ENCODE measurements at places on chromosomes 4 and X.

GRCh38 chrX:45986971-45987370 lies 558.2 kb downstream of the ZNF674 start:
- no peak for DNase-seq

GRCh38 chr4:87806520-87806919 lies 7.2 kb downstream of the IBSP start:
- DNase-seq, result no peak

DNA sequence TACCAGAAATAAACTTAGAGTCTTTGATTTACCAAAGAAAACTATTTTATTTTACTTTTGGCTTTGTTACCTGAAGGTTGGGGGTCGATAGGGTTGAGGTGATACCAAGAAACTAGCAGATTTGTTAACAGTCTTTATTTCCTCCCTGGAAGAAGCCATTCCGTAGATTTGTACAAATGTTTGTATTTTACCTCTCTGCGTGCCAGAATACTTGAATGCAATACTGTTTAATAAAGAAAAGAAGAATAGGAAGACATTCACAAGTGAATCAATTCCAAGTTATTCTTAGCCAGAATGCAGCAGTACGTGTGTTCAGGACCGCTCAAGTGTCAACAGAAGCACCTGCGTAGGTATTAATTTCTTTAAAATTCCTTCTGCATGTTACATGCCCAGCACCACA lies 260.3 kb upstream of the TENM3 start:
- DNase-seq, result no peak

DNA sequence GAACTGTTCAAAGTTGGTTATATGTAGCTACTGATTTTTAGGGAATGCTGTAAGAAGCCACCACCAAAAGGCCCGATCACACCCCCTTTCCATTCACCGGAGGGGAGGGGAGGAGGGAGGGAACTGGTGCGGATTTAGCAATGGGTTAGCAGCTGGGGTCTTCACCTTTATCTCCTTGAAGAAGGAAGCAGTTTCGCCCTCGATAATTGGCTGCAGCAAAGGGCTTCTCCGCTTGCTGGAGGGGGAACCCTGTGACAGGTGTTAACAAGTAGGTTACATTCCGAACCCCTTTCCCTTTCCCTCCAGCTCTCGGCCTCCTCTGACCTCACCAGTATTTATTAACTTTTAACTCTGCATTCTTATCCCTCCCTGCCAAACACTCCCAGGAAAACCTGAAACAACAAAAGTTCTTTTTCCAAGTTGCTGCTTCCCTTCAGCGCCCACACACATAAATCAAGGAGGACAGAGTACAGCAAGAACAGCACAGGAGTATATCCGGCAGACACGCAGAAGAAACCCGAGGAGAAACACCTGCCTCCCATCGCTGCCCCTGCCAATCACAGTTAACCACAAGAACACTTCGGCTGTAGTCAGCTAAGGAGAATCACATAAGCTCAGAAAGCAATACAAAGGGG lies 39.8 kb upstream of the NAP1L5 start:
- DNase-seq, result no peak

- DNase-seq, result no peak
These were observed 65.4 kb upstream of the FAM9C start for GRCh38 chrX:13109817-13110216.

GRCh38 chr4:81652069-81652478 lies 180.4 kb upstream of the RASGEF1B start:
- DNase-seq, result no peak

- DNase-seq, result no peak
These were observed 915 bp upstream of the RAB33B start for GRCh38 chr4:139453041-139453370.

GRCh38 chr4:120498678-120499077 lies 423.8 kb downstream of the PRDM5 start:
- DNase-seq, result no peak

GRCh38 chr4:123617791-123618190 lies 221.2 kb downstream of the SPRY1 start:
- DNase-seq, result no peak

DNA sequence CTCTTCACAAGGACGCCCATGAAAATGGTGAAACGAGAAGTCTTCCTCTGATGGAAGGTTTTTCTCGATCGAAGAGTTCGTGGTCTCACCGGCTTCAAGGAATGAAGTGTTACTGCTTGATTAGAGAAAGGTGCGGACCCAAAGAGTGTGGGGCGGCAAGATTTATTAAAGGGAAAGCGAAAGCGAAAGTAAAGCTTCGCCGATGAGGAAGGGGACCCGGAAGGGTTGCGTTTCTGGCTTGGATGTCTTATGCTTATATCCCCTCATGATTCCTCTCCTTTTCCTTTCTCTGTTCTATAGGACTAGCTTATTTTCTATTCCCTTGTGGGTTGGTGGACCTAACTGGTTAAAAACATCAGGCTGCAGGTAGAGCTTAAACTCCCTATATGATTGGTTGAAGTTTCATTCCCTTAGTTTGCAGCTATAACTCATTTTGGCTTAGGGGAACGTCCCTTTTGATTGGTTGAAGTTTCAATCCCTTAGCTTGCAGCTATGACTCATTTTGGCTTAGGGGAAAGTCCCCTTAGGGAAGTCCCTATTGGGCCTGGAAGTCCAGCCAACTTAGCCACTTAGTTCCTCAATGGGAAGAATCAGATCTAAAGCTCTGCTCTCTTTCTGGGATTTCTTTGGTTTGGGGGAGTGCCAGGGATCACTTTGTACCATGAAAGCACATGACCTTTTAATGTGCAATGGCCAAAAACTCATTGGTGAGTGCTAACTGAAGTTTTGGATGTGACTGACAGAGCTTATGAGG lies 1025.0 kb upstream of the PCDH10 start:
- DNase-seq, result no peak

DNA sequence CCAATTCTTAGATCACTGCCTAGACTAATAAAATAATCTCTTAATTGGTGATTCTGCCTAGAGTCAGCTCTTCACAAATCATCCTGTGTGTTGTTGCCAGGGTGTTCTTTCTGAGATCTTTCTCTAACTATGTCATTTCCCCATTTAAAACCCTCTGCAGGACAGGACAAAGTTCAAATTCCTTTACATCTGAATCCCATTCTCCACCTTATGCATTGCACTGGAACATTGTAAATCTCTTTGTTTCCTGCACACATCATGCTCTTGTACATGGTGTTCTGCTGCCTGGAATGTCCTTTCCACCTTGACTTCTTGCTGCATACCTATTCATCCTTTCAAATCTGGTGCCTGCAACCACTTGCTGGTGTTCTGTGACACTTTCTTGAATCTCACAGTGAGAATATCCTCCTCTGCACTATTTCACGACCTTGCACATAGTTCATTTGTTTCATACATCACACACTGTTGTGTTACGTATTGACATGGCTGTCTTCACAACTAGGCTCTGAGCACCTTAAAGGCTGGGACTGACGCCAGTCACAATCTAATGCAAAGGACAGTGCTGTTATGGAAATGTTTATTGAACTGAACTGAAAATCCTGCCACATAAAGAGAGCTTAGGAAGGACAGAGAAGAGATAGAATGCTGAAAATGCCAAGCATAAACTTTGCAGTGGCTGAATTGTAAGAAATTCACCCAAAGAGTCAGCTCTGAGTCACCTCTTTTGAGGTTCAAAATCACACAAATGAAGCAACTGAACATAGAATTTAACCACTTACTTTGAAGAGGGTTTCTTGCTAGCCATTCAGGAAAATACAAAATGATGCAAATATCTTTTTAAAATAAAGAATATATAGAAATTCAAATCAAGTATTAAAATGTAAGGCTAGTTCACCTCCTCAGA lies 26.4 kb upstream of the SMIM14 start:
- DNase-seq, result no peak

- no peak for DNase-seq
These were observed 50.0 kb downstream of the RTL5 start for GRCh38 chrX:72081605-72082320.

GRCh38 chr4:155522201-155522600 lies 144.4 kb upstream of the GUCY1A1 start:
- DNase-seq, result no peak

DNA sequence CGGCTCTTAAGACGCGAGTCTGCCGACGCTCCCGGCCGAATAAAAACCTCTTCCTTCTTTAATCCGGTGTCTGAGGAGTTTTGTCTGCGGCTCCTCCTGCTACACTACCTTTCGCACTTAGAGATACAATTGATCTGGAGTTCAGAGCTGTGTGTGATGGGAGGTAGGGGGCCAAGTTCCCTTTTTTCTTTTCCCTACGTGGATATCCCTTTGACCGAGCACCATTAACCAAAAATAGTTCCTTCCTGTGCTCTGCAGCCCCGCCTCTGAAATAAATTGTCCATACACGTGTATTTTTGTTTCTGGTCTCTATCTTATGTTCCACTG lies 555 bp upstream of the PGM2 start:
- no peak for DNase-seq

DNA sequence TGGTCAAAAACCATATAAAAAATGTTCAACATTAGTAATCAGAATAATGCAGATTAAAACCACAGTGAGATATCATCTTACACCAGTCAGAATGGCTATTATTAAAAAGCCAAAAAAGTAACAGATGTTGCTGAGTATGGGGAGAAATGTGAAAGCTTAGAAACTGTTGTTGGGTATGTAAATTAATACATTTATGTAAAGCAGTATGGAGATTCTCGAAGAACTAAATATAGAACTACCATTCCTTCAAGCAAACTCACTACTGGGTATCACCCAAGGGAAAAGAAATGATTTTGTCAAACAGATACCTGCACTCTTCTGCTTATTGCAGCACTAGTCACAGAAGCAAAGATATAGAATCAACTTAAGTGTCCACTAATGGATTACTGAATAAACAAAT lies 576.4 kb upstream of the EPHA5 start:
- no peak for DNase-seq

DNA sequence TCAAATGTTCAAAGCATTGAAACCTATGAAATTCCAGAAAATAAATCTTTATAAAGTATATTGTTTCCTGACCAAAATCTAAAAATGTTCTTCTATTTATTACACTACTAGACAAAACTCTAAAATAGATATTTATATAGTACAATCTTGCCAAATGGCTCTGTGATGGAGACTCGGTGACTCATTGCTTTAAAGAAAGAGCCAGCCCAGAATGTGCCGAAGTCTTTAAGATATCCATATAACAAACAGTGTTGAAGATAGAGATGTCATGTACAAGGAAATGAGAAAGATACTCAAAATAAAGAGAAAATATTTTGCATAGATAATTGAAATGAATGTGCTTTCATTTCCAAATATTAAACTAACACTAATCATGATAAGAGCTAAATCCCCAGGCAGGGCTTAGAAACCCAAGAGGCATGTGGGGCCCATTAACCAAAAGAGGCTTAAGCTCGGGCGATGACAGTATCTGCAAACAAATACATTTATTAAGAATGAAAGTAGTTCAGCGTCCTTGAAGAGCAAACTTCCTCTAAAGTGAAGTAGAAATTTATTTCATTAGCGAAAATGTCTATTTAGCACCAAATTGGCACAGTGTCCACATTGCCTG lies 102.1 kb upstream of the FAM9B start:
- DNase-seq, result no peak

DNA sequence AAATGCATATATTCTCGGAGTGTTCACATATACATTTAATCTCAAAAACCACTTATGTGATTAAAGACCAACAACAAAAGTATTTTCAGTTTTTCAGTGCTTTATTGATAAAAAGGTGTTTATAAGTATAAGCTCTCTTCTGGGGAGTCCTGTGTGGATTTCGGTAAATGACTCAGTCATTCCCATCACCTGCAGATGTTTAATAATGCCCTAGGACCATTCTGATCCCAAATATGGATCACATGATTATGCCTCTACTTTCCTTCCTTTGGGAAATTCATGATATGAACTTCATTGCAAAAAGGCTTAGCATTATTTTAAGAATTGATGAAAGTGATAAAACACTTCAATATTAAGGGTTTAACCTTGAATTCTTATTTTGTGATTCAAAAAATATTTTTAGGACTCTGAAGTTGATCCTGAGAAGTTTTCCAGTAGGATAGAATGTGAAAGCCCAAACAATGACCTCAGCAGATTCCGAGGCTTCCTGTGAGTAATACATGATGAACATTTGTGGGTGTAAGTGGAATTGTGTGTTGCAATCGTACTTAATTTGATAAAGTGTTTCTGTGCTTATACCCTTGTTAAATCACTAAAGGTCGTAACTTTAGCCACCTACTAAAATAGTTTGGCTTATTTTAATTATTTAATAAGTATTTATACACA lies 40.2 kb downstream of the ATP10D start:
- no peak for DNase-seq

DNA sequence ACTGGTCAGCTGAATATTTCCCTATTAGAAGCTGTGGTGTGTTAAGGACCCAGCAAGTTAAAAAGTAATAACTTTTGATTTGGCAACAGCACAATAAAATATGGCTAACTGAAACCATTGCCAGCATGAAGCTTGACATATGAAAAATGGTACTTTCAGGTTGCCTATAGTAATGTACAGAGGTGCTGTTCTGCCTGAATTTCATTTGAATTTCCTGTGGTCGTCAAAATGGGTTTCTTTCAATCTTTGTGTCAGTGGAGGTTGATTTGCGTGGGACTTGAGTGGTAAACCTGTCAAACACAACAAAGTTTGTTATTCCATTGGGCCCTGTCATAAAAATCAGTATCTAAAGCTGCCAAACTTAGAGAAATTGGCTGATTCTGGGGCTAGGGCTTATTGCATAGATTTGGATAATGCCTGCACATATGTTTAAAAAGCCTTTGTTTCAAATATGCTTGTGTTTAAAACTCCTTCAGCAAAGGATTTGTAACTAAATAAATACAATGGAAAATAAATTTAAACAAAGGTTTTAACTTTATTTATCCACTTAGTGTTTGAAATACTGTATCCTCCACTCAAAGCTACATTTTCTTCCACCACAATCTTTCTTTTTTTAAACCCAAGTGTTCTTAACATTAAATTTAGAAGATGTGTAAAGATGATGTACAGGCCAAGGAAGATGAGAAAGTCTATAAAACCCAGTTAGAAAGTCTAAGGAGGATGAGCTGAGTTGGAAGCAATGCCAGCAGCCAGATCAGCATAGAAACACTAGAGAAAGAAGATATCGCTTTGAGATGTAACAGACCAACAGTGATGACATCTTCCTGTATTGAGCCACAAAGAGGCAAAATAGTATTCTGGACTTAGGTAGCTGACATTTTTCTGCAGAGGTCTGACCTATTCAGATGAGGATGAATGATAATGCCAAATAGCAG lies 134.8 kb upstream of the GIMD1 start:
- DNase-seq, result no peak

DNA sequence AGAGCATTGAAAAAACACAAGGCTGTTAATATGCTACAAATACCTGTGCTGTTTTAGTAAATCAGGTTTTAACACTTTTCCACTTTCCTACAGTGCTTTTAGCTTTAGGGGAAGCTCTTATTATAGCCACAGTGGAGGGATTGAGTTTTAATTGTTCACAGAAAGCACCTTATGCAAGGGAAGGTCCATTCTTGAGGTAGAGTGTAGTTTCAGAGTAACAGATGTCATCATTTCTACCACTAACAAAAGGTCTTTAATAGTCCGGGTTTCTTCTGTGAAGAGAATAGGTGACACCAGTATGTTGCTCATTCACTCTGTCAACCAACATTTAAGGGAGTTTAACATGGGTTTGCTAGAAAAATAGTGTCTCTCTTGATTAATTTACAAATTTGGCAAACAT lies 104.4 kb downstream of the STIM2 start:
- no peak for DNase-seq
